LNCaP clone FGC (cell line): ENCODE measurements at places on chromosomes 1 and 21.

DNA sequence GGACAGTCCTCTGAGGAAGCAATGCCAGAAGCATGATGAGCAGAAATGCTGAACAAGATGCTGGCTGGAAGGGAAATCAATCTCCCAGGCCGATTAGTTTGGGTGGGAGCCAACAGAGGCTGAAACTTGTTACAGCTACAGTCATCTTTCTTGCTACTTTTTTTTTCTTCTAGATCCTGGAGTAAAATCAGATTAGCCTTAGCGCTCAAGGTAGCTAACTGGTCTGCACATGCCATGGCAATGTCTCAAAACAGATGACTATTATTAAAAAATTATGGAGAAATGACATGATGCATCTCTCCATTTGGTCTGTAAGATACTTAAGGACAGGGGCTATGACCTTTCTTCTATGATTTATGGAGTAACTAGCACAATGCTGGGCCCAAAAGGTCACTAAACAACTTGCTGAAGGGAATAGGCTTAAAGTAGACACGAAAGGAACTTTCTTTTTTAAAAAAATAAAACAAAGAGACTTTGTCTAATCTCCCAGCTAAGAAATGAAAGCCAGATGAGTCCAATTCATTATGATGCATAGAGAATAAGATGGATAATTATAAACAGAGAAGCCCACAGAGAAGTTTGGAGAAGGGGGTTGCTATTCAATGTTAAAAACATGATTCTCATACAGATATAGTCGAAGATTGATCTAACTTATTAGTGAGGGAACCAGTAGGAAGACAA, 42.5 kb downstream of the UTP25 start:
- no peak for DNase-seq

GRCh38 chr1:16915627-16915973, 6.1 kb upstream of the CROCC start:
- DNase-seq, result no peak

- no peak for DNase-seq
These were observed 25.7 kb downstream of the PRMT2 start for GRCh38 chr21:46661211-46661625.

- no peak for DNase-seq
These were observed 9.0 kb downstream of the EPHX4 start for GRCh38 chr1:92038695-92039346.

DNA sequence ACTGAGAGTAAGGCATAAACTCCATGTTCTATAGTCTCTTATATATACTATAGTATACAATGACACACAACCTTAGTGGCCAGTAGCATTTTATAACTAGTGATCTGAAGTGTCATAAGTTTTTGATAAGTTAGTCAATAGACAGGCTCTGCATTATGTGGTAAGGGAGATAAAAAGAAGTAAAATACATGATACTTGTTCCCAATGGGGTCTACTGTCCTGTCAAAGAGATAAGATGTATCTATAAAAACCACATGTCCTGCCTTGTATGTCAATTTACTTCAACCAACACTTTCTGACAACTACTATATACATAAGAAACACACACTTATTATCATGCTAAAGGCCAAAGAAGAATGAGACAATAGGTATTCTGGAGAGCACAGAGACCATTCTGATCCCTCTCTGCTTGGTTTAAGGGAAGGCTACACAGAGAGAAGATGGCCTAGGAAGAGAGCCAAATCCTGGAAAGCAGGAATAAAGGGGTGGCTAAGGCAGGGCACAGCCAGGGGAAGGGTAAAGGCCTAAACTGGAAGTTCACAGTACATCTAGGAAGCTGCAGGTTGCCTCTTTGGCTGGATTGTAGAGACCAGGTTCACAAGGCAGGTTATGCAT, 91.4 kb downstream of the LYST start:
- DNase-seq, result no peak

DNA sequence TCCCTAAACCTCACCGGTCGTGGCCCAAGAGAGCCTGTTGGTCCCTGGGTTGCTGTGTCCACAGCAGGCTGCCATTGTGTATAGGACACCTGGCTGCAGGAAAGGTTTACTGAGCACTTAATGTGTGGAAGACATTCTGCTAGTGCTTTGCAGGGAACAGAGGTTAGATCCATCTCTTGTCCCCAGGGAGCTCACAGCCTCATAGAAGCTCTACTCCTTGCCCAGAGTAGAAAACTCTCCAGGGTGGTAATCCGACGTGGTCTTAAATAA, 16.9 kb upstream of the ALPL start:
- DNase-seq, result no peak

- no peak for DNase-seq
These were observed 205.8 kb upstream of the LYPLAL1 start for GRCh38 chr1:218967836-218968235.
